ENCODE measurements at places on chromosomes 1 and 21.

DNA sequence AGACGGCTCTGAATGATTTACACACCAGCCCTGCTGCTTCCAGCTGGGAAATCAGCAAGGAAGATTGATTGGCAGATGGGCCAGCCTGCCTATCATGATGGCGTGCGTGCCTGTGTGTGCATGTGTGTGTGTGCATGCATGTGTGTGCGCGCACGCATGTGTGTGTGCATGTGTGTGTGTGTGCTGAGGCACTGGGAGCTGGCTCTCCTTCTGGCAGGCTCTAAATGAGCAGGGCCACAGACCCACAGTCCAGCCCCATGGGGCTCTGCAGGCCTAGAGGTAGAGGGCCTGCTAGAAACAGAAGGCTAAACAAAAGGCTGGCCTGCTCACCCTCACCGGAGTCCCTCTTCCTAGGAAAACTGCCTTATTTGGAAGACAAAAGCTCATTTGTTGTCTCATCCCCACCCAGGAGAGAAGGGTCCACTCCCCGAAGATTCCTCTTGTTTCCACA lies 6.0 kb downstream of the KLHDC8A start:
- no peak for DNase-seq

DNA sequence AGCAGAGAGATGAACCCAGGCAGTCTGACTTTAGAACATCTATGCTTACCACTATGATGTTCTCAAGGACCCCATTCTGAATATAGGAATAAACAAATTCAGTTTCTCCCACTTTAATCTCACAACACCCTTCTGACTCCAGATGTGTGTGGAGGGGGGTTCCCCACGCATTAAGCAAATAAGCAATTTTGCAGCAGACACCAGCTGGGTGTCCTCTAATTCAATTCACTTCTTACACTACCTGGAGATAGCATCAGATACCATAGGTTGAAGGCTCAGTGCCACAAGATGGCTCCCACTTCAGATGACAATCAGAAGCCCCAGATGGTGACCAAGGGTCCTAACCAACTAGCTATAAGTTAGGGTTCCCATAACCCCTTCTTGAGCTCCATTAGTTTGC lies 30.3 kb upstream of the CEP350 start:
- no peak for DNase-seq

- DNase-seq: no peak
Measured at GRCh38 chr1:206128196-206128595, 11.0 kb upstream of the AVPR1B start.

- DNase-seq: no peak
Measured at GRCh38 chr1:59752556-59753414, 62.0 kb upstream of the HOOK1 start.

DNA sequence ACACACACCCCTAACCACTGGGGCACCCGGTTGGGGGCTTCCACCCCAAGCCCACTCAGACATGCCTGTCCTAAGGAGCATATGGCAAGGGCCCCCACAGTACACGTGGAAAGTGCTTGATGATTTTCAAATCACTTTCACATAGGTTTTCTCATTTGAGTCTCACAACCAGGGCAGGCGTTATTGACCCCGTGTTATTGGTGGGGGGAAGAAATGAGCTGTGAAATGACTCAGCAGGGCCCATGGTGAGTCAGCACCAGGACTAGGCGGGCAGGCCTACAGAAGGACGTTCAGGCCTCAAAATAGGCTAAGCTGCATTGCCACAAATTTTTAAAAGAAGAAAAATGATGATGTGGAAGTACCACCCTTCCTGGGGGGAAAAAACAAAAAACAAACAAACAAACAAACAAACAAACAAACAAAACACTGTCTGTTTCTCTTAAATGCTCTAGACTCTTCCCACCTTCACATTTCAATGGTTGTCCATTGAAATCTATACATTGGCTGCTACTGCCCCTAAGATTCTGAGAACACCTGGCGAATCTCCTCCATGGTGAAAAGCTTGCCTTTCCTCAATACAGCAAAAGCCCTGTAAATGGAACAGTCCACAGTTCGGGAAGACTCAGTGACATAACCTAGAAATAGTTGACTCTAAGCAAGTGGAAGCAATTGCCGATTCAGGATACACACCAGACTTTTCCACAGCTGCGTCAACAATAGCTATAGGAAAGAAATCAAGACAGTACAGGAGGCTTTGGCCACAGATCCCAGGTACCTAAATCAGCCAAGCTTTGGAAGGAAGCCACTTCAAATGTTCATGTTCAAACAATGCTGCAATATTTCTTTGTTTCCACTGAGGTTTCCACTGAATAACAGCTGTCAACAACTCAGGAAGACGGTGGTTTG lies 234.7 kb downstream of the TOMM20 start:
- no peak for DNase-seq

DNA sequence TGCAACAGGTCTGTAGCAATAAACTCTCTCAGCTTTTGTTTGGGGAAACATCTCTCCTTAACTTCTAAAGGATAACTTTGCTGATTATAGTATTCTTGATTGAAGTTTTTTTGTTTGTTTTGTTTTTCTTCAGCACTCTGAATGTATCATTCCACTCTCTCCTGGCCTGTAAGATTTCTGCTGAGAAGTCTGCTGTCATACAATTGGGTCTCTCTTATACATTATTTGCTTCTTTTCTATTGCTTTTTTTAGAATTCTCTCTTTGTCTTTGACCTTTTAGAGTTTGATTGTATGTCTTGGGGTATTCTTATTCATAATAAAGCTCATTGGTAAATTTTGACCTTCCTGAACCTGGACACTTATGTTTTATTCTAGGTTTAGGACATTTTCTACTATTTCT lies 386.3 kb downstream of the MRPL39 start:
- DNase-seq: no peak

DNA sequence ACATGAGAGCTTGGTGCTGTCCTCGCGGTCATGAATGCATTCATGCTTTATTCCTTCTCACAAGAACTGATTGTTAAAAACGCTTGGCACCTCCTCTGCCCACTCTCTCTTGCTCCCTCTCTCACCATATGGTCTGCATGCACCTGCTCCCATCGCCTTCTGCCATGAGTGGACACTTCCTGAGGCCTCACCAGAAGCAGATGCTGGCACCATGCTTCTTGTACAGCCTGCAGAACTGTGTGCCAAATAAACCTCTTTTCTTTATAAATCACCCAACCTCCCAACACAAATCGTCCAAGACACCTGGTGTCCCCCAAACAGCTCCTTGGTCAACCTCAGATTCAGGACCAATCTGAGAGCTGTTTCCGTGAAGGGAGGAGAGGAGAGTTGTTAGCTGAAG lies 43.3 kb upstream of the PCBP3 start:
- no peak for DNase-seq

- DNase-seq: no peak
Measured at GRCh38 chr1:117013309-117013858, 11.8 kb downstream of the CD101 start.

GRCh38 chr21:46375560-46376230 lies 51.7 kb downstream of the PCNT start:
- no peak for DNase-seq

DNA sequence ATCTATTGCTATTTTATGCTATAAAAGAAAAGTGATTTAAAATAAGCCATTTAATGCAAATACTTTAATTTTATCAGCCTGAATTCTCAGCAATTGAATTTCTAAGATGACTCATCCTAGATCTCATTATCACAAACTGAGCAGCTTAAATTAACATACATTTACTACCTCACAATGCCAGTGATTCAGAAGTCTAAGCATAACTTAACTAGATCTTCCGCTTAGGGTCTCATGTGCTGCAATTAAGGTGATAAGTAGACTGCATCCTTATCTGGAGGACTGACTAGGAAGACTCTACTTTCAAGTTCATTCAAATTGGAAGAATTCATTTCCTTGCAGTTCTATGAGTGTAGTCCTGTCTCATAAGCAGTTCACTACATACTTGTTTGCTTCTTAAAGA lies 286.6 kb downstream of the COL11A1 start:
- DNase-seq: no peak

- no peak for DNase-seq
Measured at GRCh38 chr21:17159697-17160096, 353.1 kb upstream of the CXADR start.

DNA sequence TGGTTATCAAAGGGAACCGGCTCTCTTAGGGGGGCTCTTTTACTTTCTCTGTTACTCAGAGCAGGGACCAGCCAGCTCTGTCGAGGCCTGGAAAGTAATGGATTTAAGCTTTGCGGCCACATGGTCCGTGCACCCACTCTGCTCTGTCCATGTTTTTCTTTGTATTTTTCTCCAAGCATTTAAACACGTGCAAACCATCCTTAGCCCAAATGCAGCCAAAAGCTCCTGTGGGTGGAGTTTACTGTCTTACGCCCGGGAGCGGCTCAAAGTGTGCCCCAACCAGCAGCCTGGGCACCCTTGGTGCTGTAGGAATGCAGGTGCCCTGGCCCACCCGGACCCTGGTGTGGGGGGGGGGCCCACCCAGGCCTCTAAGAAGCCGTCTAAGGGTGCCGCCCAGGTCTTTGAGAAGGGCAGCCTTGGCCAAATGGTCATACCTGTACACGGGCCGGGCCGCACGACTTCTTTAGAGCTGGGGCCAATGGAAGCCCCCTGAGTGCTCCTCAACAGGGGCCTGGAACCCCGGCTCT lies 29.2 kb upstream of the POFUT2 start:
- DNase-seq: no peak

DNA sequence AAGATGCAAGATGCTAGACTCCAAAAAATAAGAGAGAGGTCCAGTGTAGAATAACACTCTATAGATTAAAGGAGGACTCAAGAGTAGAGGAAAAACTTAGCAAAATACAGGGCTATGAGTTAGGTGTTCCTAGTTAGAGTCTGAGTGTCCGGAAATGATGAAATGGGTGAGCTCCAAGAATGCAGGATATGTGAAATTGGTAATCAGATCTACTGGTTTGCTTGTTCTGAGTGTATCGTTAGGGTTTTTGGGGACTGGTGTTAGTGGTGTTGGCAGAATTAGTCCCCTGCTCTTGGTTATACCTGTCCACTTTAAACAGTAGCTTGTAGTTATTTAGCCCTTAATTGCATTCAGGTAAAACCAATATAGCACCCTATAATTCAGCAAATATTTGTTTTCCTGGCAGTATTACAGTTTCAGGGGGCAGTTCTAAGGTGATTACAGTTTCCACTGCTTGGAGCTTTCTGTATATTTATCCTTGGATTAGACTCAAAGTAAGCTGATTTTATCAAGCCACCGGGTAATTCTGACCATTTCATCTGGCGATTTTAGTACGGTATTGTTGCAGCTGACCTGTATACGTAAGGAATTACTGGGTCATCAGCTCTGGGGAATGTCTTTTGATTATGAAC lies 332.7 kb downstream of the CHRM3 start:
- DNase-seq: no peak

DNA sequence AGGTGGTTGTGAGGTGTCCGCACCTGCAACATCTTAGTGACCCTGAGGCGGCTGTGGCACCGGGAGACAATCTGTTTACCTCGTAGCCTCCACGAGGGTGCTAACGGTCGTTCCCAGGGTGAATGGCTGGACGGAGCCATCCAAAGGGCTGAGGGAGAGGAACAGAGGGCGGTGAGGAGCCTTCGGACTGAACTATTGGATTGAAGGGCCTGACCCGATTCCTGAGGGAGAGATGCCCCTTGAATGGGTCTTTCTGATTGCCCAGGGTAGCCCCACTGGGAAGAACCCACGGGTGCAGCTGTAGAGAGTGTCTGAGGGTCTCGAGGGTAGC lies 2.3 kb downstream of the NR5A2 start:
- DNase-seq: no peak

DNA sequence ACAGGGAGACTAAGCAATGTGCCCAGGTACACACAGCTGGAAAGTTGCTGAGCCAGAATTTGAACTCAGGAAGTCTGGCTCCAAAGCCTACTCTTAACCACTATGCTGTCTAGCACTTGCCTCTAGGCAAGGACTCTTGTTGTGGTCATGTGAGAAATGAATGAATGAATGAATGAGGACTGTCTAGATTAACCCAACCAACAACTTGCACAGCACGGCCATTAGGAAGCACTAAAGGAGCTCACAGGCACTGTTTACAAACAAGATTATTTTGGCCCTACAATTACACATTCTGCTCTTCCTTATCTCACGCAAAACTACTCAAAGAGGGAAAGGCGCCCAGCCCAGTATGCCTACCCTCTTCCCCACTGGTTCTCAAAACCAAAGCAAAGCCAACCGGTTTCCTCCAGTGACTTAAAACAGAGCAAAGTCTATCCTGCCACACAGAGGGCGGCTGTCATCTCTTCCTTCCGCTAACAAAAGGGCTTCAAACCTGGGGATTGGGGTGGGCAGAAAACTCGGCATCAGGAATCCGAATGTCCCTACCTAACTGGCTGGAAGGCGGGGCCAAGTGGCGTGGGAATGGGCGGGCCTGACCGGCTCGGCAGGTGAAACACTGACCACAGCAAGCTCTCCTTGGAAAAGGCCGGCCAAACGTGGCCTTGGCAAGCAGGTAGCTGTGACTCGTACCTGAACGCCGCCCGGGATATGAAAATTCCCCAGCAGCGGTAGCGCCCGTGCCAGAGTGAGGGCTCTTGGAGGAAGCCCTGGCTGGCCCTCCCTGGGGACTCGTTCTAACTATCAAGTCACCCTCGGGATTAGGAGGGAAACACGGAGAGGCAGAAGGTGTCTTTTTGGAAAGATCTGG lies 948 bp downstream of the STK40 start:
- no peak for DNase-seq

GRCh38 chr1:15243275-15244043 lies 3.6 kb upstream of the FHAD1 start:
- DNase-seq: no peak

- DNase-seq: no peak
Measured at GRCh38 chr21:23952269-23952668, 1655.0 kb downstream of the MRPL39 start.

DNA sequence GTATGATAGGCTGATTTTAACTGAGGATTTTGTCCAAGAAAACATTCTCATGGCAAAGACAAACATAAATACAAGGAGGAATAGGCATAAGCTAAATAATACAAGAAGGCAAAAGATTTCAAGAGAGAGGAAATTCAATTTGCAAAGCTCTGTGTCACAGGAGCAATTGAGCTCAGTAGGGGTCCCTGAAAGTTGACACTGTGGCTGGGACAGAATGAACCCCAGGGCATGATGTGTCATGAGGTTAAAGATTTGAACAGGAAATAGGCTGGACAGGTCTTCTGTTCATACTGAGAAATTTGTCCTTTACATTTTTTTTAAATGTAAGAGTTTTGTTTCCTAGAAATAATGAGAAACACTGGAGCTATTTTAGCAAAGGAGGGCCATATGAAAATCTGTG lies 555.4 kb upstream of the NEGR1 start:
- no peak for DNase-seq

DNA sequence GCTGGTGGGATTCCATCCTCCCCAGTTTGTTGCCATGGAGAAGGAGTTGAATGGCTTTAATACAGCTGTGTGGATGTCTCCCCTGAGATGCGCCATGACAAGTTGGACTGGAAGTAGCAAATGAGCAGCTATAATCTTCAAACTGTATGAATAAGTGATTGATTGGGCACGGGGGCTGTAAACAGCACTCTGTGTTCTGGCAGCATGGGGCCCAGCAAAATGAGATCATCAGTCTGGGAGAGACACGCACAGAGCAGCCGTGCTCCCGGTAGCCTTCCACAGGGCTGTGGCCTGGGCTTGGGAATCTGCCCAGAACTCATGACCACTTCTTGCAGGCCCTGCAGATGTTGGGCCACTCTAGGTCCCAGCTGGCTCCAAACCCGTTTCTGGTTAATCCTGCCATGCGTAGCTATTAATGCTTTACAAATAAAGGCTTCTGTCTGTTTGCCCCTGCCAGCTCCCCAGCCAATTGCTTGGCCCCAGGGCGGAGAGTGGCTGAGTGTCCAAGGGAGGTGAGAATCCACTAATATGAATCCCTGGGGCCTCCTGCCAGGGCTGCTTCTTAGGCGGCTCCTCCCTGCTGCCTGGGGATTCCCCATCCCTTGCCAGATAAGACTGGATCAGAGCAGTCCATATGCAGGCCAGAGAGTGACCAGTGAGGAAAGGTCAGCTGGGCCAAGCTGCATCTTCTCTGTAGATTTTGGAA lies 642.9 kb downstream of the AJAP1 start:
- no peak for DNase-seq
